ENCODE measurements at places on chromosomes 2 and 18.

GRCh38 chr18:9850309-9850708, 35.5 kb upstream of the TXNDC2 start:
- DNase-seq, result no peak

GRCh38 chr2:41768310-41768709, 279.5 kb upstream of the PKDCC start:
- no peak for DNase-seq

DNA sequence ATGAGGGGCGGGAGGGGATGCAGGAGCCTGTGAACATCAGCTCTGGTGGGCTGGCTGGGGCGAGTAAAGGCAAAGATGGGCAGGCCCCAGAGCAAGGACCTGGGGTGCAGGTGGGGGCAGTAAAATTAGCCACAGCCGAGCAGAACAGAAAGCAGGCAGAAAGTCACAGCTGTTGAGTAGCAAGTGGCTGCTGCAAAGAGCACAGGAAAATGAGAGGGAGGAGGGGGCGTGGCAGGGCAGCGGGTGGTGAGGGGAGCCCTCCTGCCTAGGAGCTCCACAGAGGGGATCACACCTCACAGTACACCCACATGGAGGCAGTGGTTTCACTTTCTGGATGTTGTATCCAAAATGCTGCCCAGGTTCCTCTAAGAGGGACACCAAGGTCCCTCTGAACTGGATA, 79.6 kb downstream of the LBH start:
- no peak for DNase-seq

DNA sequence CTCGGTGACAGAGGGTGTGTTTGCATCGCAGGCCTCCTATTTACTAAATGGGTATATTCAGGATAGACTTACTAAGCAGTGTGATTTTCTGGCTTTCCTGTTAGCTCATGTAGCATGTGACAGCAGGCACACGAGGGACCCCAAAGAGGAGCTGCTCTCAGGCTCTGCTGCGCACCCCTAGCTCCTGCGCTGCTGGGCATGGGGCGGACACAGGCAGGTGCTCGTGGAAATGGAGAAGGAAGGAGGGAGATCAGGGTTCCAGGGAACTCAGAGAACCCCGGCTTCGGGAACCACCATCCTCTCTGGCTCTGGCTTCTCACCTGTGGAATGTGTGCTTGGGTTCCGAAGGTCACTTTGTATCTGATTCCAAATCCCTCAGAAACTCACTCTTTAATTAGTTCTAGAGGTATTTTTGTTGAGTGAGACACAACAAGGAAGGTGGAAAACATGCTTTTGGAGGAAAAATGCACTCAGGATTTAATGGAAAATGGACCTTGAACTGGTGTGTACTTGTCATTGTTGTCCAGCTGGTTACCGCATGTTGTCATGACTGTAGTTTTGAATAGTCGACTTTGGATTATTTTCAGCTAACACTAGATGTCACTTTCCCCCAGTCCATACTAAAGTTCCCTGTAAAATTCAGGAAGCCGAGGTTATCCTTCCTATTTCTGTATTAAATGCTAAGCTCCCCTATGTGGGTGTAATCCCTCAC, 3.5 kb downstream of the SNTG2 start:
- DNase-seq, result no peak

DNA sequence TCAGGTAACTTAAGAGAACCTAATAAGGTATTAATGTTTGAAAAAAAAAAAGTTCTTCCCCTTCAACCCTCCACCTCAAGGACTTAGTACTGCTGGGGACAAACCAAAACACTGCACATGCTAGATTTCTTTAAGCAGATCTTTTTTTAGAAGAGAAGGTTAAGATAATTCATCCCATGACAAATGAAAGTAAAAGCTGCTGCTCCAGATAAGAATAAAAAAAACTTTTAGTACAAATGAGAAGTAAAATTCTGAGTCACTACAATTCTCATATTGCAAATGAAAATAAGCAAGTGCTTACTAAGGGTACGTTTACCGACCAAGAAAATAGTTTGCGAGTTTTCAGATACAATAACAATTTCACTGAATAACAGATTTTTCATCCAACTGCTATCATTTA, 8.9 kb downstream of the STAM2 start:
- no peak for DNase-seq

DNA sequence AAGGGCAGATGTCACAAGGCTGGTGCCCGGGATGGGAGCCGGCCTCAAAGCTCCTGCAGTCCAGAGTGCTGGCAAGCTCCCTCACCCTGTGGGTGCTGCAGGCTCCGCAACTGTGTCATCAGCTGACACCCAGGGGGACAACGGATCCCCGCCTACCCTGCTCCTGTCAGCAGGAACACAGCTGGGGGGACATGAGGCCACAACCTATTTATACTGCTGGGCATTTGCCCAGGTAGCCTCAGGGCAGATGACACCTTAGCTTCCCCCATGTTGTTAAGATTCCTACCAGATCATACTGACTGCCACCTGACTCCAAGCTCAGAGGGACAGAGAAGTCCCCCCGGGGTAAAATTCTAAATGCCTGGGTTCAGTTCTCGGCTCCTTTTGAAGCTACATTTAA, 1.2 kb downstream of the ANKRD23 start:
- no peak for DNase-seq

DNA sequence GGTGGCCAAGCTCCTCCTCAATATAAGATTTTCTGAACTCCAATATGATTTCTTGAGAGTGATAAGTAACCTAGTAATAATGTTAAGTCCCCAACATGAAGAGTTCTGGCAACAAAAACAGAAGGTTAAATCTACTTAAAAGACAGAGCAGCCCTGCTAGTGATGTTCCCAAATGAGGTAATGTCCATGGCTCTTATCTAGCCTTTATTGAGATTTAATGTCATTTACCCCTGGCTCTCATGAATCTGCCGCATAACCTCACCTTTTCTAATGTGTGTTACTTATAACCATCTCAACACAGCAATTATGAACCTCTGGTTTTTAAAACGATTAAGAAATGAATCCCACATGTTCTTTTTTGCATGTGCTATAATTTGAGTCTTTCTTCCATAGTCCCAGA, 167.5 kb upstream of the ZFP36L2 start:
- DNase-seq, result no peak

- DNase-seq, result no peak
Measured at GRCh38 chr2:65438137-65438899, 5.9 kb upstream of the SPRED2 start.

- no peak for DNase-seq
Measured at GRCh38 chr2:50783111-50783510, 248.8 kb downstream of the NRXN1 start.

DNA sequence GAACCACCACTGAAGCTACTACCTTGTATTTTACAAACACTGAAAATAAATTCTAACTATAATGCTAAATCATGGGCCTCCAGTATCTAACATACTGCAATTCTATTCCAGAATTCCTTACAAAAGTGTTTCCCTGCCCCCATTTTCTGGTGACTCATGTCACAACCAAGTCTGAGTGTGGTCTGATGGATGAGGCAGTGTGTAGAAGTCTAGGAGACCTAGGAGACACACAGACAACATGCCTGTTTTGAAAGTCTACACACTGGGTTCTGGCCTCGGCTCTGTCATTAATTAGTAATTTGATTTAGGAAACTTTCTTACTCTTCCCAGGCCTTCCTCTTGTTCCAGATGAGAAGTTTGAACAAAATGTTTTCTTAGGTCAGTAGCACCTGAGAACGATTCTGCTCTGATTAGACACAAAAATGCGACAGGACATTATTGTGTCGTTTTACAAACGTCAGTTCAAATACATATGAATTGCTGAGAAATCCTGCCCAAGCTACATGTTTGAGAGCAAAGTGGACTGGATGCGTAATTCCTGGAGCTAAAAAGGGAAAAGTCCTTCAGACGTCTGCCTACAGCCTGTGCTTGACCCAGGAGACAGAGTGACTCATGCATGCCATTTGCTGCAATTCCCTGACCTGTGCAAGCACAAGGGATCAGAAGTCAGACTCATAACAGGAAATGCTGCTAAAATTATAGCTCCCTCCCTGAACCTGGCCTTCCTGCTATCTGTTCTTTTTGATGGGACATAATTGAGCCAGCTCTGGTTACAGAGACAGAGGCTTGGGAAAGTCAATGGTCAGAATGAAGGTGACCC, 494.4 kb downstream of the SOX11 start:
- no peak for DNase-seq

- DNase-seq, result no peak
Measured at GRCh38 chr2:37449761-37450296, 105.4 kb downstream of the QPCT start.

DNA sequence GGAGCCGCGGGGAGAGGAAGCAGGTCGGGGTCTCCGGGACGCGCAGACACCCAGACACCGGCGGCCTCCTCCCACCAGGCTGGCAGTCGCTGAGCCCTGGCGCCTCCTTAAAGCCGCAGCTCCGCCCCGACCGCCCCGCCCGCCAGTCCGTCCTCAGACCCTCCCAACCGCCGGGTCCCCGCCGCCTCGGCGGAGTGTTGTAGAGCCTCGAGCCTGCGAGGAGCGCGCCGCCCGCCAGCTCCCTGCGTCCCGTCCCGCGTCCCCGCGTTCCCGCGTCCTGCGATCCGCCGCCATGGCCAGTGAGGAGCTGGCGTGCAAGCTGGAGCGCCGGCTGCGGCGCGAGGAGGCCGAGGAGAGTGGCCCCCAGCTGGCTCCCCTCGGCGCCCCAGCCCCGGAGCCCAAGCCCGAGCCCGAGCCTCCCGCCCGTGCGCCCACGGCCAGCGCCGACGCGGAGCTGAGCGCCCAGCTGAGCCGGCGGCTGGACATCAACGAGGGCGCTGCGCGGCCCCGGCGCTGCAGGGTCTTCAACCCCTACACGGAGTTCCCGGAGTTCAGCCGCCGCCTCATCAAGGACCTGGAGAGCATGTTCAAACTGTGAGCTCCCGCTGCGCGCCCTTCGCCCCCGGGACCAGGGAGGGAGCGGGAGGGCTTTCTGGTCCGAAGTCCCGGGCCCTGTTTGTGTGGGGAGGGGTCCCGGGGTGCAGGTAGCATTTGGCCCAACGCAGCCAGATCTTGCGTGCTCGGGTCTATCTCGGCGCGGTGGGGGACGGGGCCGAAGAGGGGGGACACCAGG, at the start of gene EFHD1:
Gene EFHD1 (plus strand): TSS at position 192 of the 793 bp plus-strand sequence. CDS start 101 bp downstream, at position 293.
- DNase-seq, result no peak

DNA sequence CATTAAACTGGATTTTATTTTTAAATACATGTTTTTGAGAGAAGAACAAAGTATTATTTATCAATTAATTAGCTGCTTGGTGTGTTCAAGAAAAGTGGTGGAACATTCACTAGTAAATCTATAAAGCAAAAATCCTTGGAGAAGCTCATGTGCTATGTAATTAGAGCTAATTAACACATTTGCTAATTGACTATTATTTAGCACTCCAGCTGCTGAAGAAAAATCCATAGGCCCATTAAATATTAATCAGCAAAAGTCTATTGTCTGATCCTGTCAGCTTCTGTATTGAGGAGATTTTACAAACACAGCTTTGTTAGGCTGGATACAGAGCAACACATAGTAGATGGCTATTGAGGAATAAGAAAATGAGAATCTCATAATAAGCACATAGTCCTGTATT, 336.1 kb downstream of the RBM43 start:
- DNase-seq, result no peak

DNA sequence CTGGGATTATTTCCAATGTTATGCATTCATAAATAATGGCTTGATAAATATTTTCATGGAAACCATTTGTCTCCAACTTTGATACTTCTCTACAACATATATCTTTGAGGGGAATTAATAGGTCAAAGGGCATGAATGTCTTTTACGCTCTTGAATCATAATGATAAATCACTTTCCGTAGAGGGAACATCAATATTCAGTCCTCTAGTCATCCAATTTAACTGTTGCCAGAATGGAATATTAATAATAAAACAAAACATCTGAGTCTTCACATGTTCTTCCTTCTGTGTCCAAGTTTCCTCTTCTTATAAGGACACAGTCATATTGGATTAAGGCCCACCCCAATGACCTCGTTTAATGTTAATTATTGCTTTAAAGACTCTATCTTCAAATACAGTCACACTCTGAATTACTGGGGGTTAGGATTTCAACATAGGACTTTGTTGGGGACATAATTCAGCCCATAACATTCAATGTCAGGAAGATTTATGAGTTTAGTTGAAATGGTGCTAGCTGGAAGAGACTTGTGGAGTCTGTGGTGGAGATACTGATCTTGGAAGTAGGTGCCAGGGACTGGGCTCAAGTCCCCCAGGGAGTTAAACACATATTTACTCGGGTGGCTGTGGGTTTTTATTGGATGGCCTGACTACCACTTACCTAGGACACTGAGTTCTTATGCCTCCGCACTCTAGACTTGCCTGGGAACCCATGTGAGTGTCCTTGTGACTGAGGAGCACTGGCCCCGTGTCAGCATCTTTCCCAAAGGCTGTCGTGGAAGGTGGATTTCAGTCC, 85.0 kb upstream of the SEC11C start:
- DNase-seq, result no peak

GRCh38 chr2:173658946-173659371, 304.3 kb downstream of the CDCA7 start:
- DNase-seq, result no peak

GRCh38 chr2:71928734-71929481, 218.8 kb downstream of the CYP26B1 start:
- DNase-seq, result no peak
